ENCODE measurements at places on chromosomes 6 and 20. TPM values are rescaled to one million over a fixed set of nuclear protein-coding genes. Genes with fewer than 3 reads are reported as not detected.

ADGRF4 gene
- total RNA-seq, result 4.2 TPM

RIMS1 gene
- 0.81 TPM for total RNA-seq

AP5S1 gene
- 28.5 TPM for total RNA-seq

C6orf163 gene
- 0.62 TPM for total RNA-seq

NOTCH4 gene
- total RNA-seq, result 1.7 TPM

GRCh38 chr6:145233955-145234354 is 501.4 kb downstream of the EPM2A start:
- no peak for DNase-seq
- peaks cover 5% of the 10 kb centered on the region for H3K4me1 ChIP-seq
- no peak overlapping the region for H3K27ac ChIP-seq
- no peaks in the 10 kb centered on the region for H3K27me3 ChIP-seq

GRCh38 chr6:79694623-79695343 is 63.7 kb downstream of the SH3BGRL2 start:
- no peaks in the 10 kb centered on the region for H3K27me3 ChIP-seq
- H3K4me3 ChIP-seq, result no peak overlapping the region

DNA sequence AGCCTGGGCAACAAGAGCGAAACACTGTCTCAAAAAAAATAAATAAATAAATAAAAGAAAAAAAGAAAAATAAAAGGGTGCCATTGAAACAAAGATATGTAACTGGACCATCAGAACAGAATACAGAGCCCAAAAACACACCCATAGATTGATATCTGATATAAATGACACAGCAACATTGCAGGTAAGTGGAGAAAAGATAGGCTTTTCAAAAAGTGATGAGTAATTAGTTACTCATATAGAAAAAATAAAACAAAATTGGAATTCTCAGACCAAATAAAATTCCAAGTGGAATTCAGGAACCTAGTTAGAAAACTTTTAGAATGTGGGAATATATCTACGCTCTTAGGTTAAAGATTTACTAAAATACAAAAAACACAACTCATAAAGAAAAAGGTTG is 60.6 kb upstream of the CHD6 start:
- H3K4me1 ChIP-seq, result no peaks in the 10 kb centered on the region
- peak; percentile 25 for DNase-seq
- H3K36me3 ChIP-seq, result no peaks in the 10 kb centered on the region
- no peak overlapping the region for H3K4me3 ChIP-seq

DNA sequence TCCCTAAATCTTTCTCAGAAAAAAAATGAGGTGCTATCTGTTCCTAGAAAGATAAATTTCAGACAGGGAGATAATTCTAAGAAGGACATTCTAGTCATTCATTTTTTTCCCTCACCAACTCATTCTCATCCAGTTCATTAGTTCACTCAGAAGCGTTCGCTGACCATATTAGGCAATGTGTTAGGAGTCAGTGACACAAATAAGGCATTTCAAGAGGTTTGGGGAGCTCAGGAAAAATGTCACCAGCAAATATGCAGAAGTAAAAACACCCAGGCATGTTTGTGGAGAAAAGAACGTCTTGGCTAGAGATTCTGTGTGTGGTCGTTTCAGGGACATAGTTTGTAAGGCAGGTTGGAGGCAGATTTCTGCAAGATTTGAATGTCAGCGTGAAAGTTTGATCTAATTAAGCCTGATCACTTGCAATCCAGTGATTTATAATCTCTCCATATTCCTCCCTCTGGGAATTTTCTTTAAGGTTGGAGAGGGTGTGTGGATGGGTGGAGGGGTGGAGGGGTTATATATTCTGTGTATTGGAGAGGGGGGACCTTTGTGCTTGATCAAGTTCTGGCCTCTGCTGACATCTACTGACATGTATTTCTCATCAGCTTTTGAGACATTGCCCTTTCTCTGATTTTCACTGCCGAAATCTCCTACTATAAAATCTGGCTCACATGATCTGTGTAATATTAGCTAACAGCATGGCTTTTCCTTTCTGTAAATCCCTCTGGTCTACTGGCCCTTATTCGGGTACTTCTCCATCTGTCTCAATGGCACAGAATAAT is 3.6 kb downstream of the MYCT1 start:
- no peaks in the 10 kb centered on the region for H3K36me3 ChIP-seq
- H3K27me3 ChIP-seq, result peaks cover 17% of the 10 kb centered on the region
- no peak overlapping the region for H3K27ac ChIP-seq
- peaks cover 4% of the 10 kb centered on the region for H3K4me1 ChIP-seq
- peak overlapping the region; percentile 27 for H3K4me3 ChIP-seq
- DNase-seq, result peak; percentile 6

DNA sequence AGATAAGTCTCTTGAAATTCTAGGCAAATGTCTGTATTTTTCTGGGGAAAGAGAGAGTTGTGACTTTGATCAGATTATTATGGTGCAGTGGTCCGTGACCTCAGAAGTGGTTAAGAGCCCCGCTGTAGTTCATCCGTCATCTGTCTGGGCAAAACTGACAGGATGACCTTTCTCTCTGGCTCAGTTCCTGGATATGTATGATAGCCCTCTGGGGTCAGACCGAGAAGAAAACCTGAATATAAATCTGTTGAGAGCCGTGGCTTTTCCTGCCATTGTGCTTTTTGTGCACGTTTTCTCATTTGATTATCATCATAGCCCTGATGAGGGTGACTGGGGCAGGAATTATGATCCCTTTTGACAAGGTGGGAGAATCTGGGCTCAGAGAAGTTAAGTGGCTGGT is 26.5 kb downstream of the GHRH start:
- peaks cover 91% of the 10 kb centered on the region for H3K36me3 ChIP-seq
- no peak for DNase-seq
- H3K4me1 ChIP-seq, result no peaks in the 10 kb centered on the region
- no peak overlapping the region for H3K27ac ChIP-seq

DNA sequence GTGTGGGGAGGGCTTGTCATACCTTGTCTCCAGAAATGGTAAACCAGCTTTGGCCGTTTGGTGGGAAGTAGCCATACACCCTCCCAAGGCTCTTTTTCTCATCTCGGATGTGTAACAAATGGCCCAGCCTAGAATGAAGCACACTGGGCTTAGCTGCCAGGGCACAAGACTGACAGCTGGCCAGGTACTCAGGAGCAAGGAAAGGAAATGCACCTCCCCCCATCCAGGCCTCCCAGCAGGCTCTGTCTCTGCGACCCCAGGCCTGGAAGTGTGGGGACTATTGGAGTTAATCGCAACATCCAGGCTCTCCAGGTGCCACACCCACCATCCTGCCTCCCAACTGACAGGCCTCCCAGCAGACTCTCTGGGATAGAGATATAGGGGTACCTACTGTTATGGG is 43.0 kb downstream of the MRS2 start:
- H3K36me3 ChIP-seq, result no peaks in the 10 kb centered on the region
- H3K27me3 ChIP-seq, result no peaks in the 10 kb centered on the region
- H3K27ac ChIP-seq, result no peak overlapping the region
- H3K4me3 ChIP-seq, result no peak overlapping the region

- no peak overlapping the region for H3K4me3 ChIP-seq
- no peaks in the 10 kb centered on the region for H3K27me3 ChIP-seq
- no peak overlapping the region for H3K27ac ChIP-seq
Observed at GRCh38 chr6:40395698-40396076, 191.5 kb downstream of the LRFN2 start.

- H3K4me1 ChIP-seq, result peaks cover 48% of the 10 kb centered on the region
- no peaks in the 10 kb centered on the region for H3K36me3 ChIP-seq
- peak overlapping the region; percentile 93 for H3K27ac ChIP-seq
- peak; percentile 94 for DNase-seq
- peak overlapping the region; percentile 33 for H3K4me3 ChIP-seq
Observed at GRCh38 chr6:83464381-83465140, 33.7 kb upstream of the ME1 start.

- no peak overlapping the region for H3K4me3 ChIP-seq
- no peaks in the 10 kb centered on the region for H3K36me3 ChIP-seq
- H3K27me3 ChIP-seq, result peaks cover 29% of the 10 kb centered on the region
- H3K4me1 ChIP-seq, result no peaks in the 10 kb centered on the region
- DNase-seq, result no peak
Observed at GRCh38 chr6:33128318-33128717, 52.5 kb downstream of the HLA-DPB1 start.

- H3K4me3 ChIP-seq, result no peak overlapping the region
- H3K4me1 ChIP-seq, result no peaks in the 10 kb centered on the region
- no peaks in the 10 kb centered on the region for H3K27me3 ChIP-seq
Observed at GRCh38 chr6:113330636-113330946, 526.6 kb upstream of the MARCKS start.

DNA sequence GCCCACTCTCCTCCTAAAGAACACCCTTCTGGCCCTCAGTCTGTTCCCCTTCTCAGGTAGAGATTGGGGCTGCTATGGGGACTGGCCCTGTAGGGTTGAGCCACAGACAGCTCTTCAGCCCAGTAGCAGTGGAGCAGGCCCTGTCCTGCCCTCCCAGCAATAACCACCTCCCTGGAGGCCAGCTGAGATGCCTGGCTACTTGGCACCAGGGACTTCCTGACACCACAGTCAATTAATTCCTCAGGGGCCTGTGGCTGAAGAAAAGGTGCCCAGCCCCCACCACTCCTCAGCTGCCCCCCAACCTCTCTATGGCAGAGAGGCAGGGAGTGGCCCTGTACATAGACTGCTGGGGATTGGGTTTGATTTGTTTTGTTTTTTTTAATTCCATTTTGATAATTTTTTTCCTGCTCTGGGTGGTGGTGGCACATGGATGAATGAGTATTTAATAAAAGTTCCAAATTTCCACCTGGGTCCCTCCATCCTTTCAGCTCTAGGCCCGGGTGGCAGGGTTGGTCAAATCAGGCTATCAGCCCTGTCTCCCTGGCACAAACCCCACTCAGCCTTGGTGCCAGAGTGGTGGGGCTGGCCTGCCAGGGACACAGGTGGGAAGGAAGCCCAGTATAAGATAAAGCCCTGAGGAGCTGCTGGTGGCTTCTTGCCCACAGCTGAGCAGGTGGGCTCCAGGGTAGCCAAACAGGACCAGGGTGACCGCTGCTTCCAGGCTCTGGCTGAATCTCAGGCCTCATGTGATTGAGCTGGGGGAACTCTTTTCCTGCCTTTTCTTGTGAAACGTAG is 1.9 kb upstream of the DEF6 start:
- no peaks in the 10 kb centered on the region for H3K27me3 ChIP-seq
- H3K27ac ChIP-seq, result no peak overlapping the region
- DNase-seq, result no peak
- no peak overlapping the region for H3K4me3 ChIP-seq
- no peaks in the 10 kb centered on the region for H3K36me3 ChIP-seq
- peaks cover 18% of the 10 kb centered on the region for H3K4me1 ChIP-seq

- DNase-seq, result no peak
- no peaks in the 10 kb centered on the region for H3K36me3 ChIP-seq
- no peak overlapping the region for H3K27ac ChIP-seq
- no peak overlapping the region for H3K4me3 ChIP-seq
- H3K27me3 ChIP-seq, result peaks cover 93% of the 10 kb centered on the region
Observed at GRCh38 chr20:24458436-24458835, 11.0 kb upstream of the SYNDIG1 start.

DNA sequence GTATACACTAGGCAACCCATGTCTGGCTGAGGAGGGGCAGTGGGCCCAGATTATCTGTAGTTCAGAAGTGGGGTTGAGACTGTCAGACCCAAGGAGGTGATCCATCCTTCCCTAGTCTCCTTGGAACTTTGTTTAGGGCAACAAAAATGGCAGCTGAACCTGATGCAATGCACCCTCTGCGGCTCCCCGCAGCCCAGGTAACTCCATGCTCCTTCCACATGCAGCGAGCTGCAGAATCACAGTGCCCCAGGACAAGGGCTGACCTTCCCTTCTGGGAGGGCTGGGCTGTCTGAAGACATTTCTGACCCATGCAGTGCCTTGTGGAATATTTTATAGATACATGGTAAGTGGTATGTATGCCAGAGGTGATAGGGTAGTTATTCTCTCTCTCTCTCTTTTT is 29.4 kb downstream of the NR2E1 start:
- DNase-seq, result no peak
- H3K4me1 ChIP-seq, result peaks cover 1% of the 10 kb centered on the region
- H3K27me3 ChIP-seq, result no peaks in the 10 kb centered on the region
- H3K27ac ChIP-seq, result no peak overlapping the region
- H3K36me3 ChIP-seq, result no peaks in the 10 kb centered on the region
- no peak overlapping the region for H3K4me3 ChIP-seq

DNA sequence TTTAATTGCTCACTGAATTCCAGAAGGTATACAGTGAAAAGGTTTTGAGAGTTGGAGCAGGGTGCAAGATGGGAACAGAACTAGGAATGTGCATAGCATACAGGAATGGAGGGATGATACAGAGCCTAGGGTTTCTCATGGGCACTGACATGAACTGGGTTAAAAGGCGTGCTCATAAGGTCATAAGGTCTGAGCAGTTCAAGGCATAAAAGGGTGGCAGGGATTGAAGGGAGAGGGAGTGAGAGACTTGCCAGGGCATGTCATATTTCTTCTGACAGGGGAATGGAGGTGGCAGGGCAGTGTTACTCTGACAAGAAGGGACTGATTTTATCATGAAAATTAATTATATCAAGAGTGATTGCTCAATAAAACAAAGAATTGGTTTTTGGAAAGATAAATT is 4.7 kb downstream of the MLIP start:
- H3K4me3 ChIP-seq, result no peak overlapping the region
- no peak for DNase-seq
- no peak overlapping the region for H3K27ac ChIP-seq
- no peaks in the 10 kb centered on the region for H3K36me3 ChIP-seq
- H3K27me3 ChIP-seq, result no peaks in the 10 kb centered on the region
- no peaks in the 10 kb centered on the region for H3K4me1 ChIP-seq

GRCh38 chr6:118746145-118746824 is 94.9 kb upstream of the CEP85L start:
- H3K4me3 ChIP-seq, result no peak overlapping the region
- no peaks in the 10 kb centered on the region for H3K36me3 ChIP-seq
- H3K27ac ChIP-seq, result no peak overlapping the region
- peaks cover 7% of the 10 kb centered on the region for H3K4me1 ChIP-seq

DNA sequence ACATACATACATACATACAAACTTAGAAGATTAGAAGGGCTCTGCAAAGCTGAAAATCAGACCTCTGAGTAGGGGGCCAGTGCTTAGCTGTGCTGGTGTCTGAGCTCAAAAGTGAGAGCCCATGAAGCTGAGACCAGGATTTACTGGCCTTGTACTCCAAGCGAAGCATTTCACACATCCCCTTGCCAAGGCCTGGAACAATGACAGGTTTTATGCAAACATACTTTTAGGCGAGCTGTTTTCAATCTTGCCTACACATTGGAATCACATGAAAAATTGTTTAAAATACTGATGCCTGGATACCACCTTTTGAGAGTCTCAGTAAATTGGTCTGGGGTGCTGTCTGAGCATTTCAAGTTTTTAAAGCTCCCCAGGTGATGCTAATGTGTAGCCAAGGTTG is 80.9 kb upstream of the SRSF6 start:
- no peaks in the 10 kb centered on the region for H3K4me1 ChIP-seq
- peaks cover 54% of the 10 kb centered on the region for H3K27me3 ChIP-seq
- H3K36me3 ChIP-seq, result no peaks in the 10 kb centered on the region
- no peak overlapping the region for H3K4me3 ChIP-seq
- no peak overlapping the region for H3K27ac ChIP-seq
- no peak for DNase-seq
